KBM-7 (cell line): ENCODE measurements at places on chromosomes 16 and 17.

GRCh38 chr17:80888276-80889160 lies 103.1 kb upstream of the CHMP6 start:
- DNase-seq: no peak

- DNase-seq: no peak
Measured at GRCh38 chr16:66028510-66029216, 337.8 kb upstream of the CDH5 start.

DNA sequence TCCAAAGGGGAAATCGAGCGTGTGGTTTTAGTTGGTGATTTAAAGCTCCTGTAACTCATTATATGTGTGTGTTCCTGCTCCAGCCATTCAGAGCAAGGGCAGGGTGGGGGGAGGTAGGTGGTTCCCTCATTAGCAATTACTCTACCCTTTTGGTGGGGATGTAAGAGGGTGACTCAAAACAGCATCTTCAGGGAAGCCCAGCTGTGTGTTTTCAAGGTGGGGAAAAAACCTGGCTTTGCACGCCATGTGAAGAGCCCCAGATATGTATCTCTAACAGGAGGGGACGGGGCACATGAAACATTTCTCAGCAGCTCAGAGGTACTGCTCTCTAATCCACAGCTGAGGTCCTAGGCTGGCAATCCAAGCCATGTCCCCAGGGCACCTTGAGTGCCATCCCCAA lies 241.3 kb upstream of the ZFHX3 start:
- no peak for DNase-seq

DNA sequence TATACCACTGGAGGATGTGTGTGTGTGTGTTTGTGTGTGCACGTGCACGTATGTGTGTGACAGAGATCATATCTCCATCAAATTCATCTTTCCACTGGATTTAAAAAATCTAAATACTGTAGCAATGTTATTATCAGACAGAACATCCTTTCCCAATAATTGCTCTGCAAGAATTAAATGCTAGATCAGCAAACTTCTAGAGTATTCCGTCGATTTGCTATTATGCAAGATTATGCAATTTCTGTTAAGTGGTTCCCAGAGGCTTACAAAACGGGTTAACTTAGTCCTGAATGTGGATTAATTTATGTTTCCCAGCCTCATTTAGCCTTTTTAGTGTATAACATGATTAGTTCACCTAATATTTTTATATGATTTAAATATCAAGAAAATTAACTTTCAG lies 44.5 kb upstream of the CNTNAP4 start:
- DNase-seq: no peak

GRCh38 chr17:50028736-50029120 lies 27.2 kb upstream of the ITGA3 start:
- DNase-seq: no peak

GRCh38 chr16:8935989-8936388 lies 27.7 kb downstream of the USP7 start:
- DNase-seq: no peak

GRCh38 chr16:3013998-3014690 lies 1.4 kb downstream of the CLDN9 start:
- DNase-seq: no peak

GRCh38 chr16:64475627-64476351 lies 646.1 kb downstream of the CDH11 start:
- DNase-seq: no peak

DNA sequence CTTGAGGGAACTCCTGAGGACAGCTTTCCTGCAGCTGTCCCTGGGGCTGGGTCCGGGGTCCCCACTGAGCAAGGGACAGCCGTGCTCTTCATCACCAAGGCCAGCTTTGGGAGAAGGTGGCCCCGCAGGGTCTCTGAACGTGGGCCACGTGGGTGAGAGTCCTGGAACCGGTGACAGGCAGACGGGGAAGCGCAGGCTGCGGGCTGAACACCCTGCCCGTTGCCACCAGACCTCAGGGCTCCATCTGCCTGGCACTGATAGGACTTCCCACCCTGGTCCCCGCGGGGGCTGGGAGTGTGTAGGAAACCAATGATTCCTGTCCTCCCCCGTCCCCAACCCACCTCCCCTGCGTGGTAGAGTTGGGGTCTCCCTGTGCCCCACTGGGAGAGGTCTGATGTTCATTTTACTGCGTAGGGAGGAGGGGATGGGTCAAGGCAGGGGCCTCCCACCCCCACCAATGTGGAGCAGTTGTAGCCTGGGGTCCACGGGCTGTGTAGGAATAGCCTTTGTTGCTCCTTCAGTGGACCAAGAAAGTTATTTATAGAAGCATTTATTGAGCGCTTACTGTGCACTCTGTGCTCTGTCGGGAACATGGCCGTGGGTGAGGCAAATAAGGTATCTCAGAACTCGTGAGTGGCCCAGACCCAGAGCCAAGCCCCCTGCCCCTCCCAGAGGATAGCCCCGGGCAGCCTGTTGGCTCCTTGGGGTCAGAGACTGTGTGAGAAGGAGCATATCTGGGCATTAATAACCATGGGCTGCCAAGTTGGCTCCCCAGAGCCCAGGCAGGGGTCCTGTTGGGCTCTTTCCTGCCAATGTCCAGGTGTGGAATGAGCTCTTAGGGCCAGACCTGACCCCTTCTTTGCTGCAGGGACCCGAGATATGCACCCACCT lies 1.3 kb downstream of the ADGRG1 start:
- no peak for DNase-seq

GRCh38 chr17:79950306-79950705 lies 85.4 kb downstream of the TBC1D16 start:
- DNase-seq: no peak

GRCh38 chr17:32349503-32349853 lies 479 bp upstream of the ZNF207 start:
- DNase-seq: no peak

GRCh38 chr16:87832741-87833502 lies 36.4 kb downstream of the SLC7A5 start:
- DNase-seq: no peak

- no peak for DNase-seq
Measured at GRCh38 chr17:63479495-63480184, 2.8 kb downstream of the ACE start.

DNA sequence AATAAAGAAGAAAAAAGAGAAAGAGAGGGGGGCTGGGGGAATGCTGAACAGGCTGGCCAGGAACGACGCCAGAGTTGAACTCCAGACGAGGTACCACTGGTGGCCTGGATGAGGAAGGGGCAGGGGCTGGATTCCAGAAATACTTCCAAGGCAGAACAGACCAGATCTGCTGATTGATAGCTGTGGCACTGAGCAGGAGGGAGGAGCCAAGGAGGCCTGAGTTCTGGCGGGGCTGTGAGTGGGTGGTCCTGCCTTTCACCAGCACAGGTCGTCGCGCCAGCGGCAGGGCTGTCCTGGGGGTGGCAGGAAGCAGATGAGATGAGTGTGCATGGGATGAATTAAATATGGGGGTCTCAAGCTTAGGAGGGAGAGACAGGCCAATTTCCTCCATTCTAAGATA lies 5.5 kb downstream of the CCDC42 start:
- DNase-seq: no peak

GRCh38 chr17:16352303-16352666 lies 984 bp downstream of the CENPV start:
- DNase-seq: peak; percentile 54

DNA sequence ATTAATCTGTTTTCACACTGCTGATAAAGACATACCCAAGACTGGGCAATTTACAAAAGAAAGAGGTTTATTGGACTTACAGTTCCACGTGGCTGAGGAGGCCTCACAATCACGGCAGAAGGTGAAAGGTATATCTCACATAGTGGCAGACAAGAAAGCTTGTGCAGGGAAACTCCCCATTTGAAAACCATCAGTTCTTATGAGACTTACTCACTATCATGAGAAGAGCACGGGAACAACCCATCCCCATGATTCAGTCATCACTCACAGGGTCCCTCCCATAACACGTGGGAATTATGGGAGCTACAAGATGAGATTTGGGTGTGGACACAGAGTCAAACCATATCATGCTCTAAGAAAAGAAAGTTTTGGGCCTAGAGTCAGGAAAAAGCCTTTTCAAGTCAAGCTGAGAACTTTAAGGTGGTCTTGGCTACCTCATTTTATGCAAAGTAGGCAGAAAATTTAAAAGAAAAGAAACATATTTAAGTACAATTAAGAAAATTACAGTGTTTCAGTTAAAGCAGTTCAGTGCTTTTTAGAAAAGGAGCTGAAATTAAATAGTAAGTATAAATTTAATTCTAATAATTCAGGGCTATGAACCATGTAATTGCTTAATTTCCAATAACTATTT lies 24.9 kb upstream of the CRYM start:
- DNase-seq: no peak

DNA sequence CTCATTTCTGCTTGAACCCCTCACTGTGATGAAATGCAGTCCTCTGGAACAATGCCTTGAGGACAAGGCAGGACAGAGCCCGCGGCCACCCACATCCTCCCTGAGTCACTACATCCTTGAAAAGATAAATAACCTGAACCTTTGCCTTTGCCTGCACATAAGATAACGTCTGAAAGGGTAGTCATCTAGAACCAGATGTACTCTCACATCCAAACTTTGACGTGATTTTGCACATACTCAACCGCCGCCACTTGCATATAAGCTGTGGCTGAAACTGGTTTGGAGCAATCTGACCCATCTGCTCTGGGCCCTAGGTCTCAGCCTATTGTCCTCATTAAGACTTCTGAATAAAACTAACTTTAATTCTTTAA lies 252.1 kb downstream of the PHKB start:
- DNase-seq: peak; percentile 14

DNA sequence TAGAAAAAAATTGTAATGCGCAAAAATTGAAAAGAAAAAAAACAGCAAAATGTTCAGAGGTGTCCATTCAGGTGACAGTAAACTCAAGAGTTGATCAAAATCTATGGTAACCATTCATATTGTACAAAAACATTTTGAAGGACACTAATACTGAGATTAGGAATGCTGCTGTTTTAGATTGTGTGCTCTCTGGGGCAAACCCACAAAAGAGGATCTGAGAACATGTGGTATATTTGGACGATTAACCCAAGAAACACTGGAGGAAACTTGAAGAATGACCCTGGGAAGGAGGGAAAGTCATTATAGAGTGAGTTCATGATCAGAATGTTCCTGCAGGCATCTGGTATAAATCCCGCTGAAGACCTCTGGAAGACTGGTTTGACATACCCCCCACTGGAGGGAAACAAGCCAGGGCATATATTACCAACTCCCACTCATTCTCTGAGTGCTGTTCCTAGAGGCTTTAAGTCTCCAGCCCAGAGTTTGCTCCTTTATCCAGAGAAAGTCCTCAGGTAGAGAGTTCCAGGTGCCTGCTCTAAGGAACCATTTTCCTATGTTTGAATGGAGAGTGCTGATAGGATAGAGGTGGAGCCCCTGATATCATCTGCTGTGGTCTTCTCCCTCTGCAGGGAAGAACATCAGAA lies 1.2 kb downstream of the KRTAP4-2 start:
- peak; percentile 3 for DNase-seq

DNA sequence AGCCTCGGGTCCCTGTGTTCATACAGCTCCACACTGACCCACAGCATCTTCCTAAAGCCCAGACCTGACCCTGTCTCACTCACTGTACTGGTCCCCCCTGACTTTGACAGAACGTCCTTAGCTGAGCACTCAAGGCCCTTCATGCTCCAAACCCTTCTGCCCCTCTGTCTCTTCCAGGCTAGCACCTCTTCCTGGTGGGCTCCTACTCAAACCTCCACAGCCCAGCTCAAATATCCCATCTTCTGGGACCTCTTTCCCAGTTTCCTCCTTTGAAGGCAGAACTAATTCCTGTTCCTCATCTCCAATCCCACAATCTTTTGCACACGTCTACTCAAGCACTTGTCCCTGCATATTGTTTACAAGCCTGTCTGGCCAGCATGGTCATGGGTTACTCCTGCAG lies 8.8 kb downstream of the GRIN2C start:
- DNase-seq: no peak

DNA sequence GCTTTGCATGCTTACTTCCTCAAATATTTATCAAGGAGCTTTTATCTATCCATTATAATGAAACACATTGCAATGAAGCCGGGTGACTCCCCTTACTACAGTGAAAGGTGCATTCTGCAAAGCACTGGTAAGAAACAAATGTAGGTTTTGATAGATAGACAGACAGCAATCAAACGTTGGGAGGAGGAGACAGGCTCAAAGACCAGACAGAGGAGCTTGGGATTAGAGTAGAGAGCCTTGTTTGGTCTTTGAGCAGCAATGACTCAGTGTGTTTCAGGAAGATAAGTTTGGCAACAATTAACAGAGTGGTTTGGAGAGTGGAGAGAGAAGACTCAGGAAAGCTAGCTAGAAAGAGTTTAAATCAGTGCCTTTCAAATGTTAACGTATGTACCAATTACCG lies 68.8 kb downstream of the ZNF18 start:
- no peak for DNase-seq

DNA sequence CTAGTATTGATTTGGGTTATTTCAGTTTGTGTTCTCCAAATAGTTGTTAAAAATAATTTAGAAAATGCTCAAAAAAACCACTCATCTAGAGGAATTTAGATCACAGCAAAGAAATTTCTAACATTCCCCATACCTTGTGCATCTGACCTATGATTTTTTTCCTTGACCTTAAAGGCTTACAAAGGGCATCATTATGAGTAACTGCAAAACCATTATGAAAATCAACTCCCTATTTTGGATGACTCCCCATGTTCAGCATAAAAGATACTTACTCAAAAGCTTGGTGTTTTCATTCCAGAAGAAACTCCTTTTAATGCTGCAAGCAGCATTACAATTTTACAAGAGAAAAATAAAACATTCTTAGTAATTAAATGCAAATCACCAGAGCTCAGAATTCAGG lies 83.2 kb downstream of the GRIN2A start:
- DNase-seq: no peak

GRCh38 chr16:73697336-73697735 lies 599.3 kb upstream of the PSMD7 start:
- DNase-seq: no peak

DNA sequence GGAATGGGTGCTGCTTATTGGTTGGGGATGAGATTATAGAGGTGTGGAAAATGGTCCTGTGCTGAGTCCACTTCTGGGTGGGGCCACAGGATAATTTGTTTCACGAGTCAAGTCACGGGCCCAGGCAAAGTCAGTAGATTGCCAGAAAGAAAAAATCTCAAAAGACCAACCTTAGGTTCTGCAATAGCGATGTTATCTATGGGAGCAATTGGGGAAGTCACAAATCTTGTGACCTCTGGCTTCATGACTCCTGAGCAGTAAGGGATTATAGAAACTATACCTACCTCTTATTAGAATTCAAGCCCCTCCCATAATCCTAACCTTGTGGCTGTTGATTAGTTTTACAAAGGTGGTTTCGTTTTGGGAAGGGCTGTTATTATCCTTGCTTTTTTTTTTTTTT lies 31.4 kb downstream of the WWP2 start:
- DNase-seq: no peak

GRCh38 chr16:85529489-85530369 lies 83.4 kb upstream of the GSE1 start:
- DNase-seq: no peak

DNA sequence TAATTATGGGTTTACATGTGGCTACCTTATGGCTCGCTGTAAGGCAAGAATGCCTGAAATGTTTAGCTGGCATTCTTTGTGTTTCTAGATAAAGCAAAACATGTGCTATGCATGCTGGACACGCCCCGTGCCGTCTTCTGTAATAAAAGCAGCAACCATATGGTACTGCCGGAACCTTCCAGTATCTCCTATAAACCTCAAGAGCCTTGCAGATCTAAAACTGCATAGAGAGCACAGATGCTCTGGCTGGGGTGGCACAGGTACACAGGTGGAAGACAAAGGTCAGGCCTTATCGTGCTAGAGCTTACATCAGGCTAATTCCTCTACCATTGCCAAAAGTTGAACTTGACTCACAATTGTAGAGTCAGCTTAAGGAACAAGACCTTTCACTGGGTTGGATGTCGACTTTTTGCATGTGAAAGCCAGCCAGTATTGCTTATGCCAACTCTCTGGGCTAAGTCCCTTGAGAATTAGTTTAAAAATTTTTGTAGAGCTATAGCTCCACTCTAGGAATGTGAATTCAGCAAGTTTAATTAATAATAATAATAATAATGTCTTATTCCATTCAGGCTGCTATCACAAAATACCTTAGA lies 187.4 kb upstream of the CACNG5 start:
- no peak for DNase-seq
